Stimulated activated CD4-positive, alpha-beta T cell treated with anti-CD3 and anti-CD28 coated beads, TNF-alpha, amount 100 ng/mL, for 48 hours (primary cell): ENCODE measurements at places on chromosomes 7 and 10.

- no peak for DNase-seq
Observed at GRCh38 chr10:43069579-43069978, 7.3 kb upstream of the RET start.

DNA sequence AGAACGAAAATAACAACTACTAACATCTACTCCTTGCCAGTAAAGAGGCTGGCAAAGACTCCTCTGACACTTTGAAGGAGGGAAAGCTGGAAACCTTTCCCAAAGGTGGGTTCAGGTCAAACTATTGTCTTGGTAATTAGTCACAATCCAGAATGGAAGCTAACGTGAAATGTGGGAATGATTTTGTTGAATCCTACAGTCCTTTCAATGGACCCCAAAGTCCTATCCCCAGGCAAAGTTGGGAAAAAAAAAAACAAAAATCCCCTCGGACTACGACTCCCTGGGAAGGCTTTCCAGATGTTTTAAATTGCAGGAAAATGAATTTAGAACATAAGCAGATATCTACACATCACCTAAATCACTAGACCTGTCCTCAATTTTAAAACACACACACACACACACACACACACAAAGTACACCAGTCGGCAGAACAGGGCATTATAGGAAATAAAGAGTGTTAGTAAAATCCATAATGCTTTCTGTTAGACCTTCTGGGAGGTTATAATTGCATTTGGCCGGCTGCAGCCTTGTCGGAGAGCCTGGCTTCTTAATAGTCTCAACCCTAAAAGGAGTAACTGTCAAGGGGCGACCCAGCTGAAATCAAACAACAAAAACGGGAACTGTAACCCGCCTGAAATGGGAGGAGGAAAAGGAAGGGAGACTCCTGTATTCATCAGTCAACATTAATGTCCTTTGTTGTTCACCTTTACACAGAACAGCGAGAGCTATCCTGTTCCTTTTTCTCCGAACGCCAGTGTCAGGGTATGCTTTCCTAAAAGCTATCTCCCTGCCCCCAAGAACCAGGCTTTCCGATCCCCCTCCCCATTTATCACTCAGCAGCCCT is 1.5 kb downstream of the DOCK4 start:
- no peak for DNase-seq

DNA sequence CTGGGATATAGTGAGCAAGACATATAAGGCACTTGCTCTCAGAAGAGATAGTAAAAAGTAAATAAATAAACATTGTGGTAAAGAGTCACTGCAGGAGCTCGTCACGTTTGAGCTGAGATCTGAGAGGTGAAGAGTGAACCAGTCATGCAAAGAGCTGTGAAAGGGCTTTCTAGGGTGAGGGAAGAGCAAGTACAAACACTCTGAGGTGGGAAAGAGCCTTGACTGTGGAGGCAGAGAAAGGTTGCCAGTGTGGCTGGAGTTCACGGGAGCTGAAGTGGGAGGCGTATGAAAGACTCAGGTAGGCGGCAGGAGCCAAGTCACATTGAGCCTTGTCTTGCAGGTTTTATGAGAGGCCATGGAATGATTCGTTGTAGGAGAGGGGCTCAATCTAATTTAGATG is 141.0 kb downstream of the C1GALT1 start:
- DNase-seq, result no peak

- no peak for DNase-seq
Observed at GRCh38 chr10:5423771-5424170, 11.4 kb downstream of the NET1 start.

DNA sequence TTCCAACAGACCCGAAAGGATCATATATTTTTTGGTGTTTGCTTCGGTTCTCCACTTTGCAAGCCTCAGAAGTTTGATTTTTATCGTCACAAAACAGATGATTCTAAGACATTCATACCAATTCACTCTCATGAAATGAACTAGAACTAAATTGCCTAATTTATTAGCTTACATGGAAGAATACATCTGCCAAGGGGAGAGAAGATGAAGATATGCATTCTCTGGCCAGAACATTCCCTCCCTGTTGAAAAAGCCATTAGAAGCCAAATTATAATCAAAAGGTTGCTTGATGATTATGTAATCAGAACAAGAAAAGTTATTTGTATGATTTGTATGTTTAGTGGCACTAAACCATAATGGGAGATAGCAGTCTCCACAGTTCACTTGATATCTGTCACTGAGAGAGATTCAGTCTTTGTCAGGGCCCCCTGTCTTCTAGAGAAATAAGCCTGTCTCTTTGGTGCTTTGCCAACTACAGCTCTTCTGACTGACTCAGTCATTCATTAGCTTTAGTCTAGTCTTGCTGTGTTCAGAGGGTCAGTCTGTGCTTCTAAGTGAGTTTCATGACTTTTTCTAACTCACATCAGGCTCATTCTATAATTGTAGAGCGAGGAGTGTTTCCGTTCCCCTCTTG is 95.3 kb upstream of the GNAI1 start:
- no peak for DNase-seq

DNA sequence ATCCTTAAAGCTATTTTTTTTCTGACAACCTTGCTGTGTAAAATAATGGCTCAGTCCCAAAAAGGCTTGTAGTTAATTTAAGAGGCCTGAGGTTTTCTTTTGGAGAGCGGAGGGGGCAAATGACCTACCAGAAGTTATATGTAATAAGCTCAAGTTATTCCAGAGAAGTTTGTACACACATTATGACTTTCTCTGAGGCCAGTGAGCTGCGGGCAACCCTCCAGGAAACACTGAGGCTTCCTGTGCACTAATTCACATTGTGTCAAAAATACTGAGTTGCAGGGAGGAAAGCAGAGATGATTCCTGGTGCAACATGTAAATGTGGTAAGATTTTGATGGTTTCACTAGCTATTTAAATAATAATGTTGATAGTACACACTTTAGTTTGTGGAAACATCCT is 188.6 kb downstream of the DIP2C start:
- DNase-seq, result no peak

- no peak for DNase-seq
Observed at GRCh38 chr7:45176886-45177731, 19.5 kb downstream of the RAMP3 start.

- no peak for DNase-seq
Observed at GRCh38 chr10:73366381-73367298, 8.0 kb upstream of the CFAP70 start.

DNA sequence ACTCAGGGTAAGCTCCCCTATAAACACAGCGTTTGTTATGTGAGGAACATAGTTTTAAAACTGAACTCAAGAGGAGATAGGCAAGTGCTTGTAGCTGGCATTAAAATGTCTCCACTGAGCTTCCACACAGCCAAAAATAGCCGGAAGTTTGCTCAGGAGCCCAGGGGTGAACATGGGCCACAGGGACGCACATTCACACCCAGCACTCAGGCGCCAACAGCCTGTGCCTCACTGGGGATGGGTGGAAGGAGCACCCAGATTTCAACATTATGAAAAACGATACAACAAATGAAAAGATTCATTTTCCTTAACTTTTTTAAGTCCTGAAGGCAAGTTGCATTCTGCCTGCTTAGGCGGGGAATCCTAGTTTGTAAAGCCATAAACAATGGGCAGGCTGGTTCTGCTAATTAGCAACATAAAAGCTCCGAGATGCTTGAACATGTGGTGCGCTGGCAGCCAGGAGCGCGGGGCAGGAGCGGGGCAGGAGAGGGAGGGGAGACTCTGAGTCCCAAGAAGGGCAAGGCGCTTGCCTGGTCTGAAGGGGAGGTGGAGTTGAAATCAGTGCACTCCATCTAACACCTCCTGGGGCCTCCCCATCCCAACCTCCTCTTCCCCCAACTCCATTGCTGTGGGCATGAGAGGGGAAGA is 235.9 kb downstream of the COBL start:
- DNase-seq, result no peak

DNA sequence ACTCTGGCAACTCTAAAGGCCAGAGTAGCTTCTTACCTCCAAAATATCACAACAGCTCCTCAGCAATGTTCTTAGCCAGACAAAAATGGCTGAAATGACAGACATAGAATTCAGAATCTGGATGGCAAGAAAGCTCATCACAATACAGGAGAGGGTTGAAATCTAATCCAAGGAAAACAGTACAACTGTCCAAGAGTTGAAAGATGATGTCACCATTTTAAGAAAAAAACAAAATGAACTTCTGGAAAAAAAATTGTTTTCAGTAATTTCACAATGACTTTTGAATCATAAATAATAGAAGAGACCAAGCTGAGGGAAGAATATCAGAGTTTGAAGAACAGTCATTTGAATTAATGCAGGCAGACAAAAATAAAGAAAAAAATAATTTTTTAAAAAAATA is 479.5 kb downstream of the ZWINT start:
- DNase-seq, result no peak

DNA sequence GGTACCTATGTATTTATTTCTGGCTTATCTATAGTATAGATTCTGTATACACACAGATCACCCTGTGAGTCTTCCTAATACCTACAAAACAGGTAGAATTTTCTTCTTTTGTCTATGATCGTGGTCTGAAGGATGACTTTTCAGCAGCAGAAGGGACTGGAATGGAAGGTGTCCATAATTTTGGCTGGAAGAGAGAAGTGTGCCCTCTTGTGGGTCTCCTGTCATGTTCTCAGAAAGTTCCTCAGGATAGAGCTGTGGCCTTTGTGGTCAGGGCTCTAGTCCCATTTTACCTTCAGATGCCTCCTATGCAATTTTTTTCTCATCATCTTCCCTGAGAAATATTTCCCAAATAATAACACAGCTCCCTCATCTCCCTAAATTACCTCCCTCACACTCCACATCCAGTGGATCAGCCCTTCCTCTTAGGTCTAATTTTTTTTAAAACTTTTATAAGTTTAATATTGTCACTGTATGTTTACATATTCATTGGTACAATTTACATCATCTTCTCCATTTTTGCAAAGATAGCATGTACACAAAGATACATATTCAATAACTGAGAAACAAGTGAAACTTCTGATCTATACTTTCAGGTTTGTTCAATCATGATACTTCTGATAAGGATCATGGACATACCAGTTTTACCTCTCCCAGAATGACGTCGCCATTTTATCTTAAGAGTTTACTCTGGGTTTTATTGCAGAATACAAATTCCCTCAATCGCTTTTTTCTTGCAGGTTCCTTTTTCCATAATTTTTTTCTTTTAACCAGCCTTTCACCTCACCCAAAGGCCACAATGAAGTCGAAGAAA is 112.7 kb downstream of the REEP3 start:
- DNase-seq, result no peak

DNA sequence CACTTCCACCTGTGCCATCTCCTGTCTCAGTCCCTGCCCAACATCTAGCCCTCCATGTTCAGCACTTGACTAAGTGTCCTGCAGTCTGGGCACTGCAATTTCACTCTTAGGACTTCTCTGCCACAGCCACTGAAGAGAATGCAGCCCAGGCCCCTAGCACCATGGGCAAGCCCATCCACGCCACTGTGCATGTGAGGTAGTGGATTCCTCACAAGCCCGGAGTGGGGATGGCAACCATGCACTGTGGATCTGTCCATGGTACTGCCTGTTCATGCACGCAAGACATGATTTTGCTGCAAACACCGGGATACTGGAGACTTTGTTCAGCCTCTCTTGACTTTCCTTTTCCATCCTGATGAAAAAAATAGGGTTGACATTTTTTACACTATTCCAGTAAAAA is 12.3 kb downstream of the DDC start:
- DNase-seq, result no peak

DNA sequence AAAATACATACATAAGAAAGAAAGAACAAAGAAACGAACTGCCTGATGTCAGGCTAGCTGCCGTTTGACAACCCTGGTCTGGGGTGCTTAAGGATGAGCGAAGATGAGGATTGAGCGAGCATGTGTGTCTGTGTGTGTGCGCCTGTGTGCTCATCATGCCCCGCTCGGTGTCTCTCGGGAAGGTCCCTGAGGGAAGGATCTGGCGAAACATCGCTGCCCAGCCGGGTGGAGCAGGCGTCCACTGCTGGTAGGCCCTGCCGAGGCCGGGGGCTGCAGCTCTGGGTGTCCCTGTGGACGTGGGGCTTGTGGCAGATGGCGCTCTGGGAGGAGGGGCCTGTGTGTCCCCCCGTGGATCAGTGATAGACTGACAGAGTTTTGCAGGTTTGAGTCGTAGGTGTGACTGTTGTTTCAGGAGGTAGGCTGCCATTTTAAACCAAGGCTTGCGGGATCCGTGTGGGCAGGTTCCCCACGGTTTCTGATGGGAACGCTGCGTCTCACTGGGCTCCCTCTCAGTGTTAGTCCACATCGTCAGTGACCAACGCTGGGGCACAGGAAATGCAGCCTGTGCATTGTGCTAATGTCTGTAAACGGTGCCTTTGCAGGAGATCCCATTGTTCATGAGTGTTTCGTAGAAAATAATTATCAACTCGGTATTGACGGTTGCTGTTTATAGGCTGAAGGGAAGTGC is 5.9 kb upstream of the SUN1 start:
- no peak for DNase-seq

DNA sequence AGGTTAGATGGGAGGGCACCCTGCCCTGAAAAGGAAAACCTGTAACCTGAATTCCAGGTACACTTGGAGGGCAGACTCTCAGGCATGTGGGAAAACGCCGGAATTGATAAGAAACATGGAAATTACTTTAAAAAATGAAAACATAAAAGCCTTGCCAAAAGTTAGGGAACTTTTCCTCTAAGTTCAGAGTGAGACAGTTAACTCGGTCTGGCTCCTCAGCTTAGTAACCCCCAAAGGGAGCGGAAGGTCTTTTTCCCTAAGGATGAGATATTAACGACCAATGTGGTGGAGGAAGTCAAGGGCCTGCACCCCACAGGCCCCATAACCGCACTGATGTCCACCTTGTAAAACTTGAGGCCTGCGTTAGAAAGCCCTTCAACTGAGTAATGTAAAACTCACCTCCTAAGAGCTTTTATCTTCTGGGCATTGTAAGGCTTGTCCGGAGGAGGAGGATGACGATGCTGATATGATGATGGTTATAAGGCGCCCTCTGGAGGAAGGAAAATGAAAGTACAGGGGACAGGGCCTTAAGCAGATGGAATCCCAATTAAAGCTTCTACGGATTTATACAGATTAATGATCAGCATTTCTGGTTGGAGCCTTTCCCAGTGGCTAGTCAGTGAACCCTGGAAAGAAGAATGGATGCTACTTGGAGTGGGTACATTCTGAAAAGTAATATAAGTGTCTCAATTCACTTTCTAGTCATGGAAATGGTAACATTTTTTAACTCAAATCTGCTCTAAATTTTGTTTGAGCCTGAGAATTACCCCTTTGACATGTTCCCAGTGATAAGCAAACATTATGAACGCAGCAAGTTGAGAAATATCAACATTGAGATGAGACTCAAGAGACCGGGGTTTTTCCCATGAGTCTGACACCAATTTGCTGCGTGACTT is 694 bp downstream of the COL1A2 start:
- no peak for DNase-seq
